H9 (cell line): ENCODE measurements at places on chromosomes 12 and 14. TPM values are rescaled to one million over a fixed set of nuclear protein-coding genes. Genes with fewer than 3 reads are reported as not detected.
A peak's percentile ranks its signal among the peaks of the same experiment; 100 is the strongest.

GRCh38 chr14:103016594-103016993 is 40.8 kb downstream of the CDC42BPB start:
- peak; percentile 14 for DNase-seq

GRCh38 chr12:48105321-48105866 is 485 bp downstream of the SENP1 start:
- DNase-seq, result no peak

GRCh38 chr14:76595266-76595665 is 166.0 kb upstream of the VASH1 start:
- no peak for DNase-seq

DNA sequence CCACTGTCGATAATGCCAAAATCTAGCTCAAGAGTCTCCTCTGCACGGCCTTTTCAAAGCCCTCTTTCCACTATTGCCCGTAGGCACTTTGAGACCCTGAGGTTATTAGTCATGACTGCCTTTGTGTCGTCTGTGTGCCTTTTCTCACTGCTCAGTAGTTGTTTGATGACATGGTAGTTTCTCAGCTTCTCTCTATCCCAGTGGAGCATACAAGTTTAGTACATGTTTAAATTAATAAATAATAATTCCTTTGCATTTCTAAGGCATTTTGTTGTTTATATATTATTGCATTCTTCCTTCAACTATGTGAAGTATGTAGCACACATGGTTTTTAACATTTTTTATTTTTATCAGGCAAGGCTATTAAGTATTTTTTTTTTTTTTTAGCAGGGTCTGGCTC is 458.1 kb downstream of the PCNX1 start:
- no peak for DNase-seq

DNA sequence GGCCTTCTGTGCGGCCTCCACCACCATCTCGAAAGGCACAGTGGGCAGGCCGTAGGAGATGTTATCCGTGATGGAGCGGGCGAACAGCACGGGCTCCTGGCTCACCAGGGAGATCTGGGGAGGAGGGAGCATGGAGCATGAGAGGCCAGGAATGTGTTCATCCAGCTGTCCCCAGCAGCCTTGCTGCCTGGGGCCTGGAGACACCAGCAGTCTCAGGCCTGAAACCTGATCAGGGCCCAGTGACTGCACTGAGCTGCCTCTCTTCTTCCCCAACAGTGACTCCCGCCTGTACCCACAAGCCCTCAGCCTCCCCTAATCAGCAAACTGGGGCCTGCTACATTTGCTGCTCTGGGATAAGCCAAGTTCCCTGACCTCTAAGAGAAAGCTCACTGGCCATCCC is 30.9 kb downstream of the ABCB9 start:
- DNase-seq, result no peak

DNA sequence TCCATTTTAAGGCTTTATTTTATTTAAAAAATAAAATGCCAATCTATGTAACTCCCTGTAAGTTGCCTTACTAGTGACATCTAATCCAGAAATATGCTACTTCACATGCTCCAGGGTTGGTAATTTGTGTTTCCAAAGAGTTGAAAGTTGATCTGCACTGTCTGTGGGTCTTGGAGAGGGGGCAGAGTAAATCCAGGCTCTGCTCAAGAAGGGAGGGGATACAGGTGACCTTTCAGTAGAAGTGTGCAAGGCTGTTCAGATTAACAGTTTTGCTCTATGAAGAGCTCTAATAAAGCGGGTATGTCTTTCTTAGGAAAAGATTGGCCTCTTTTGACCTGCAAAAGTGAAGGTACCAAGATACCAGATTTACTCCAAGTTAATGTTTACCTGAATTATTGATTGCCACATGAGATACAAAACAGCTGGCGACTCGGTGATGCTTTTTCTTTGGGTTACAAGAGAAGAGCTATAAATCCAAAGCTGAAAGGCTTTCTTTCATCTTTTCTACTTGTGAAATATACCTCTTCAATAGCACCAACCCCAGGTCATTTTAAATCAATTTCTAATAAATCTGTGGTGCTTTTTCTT is 75.6 kb upstream of the FLRT2 start:
- no peak for DNase-seq

GRCh38 chr14:44795725-44796124 is 166.0 kb downstream of the KLHL28 start:
- peak; percentile 37 for DNase-seq

- DNase-seq, result peak; percentile 77
Observed at GRCh38 chr14:100824091-100824551, 1.8 kb upstream of the MEG3 start.

DNA sequence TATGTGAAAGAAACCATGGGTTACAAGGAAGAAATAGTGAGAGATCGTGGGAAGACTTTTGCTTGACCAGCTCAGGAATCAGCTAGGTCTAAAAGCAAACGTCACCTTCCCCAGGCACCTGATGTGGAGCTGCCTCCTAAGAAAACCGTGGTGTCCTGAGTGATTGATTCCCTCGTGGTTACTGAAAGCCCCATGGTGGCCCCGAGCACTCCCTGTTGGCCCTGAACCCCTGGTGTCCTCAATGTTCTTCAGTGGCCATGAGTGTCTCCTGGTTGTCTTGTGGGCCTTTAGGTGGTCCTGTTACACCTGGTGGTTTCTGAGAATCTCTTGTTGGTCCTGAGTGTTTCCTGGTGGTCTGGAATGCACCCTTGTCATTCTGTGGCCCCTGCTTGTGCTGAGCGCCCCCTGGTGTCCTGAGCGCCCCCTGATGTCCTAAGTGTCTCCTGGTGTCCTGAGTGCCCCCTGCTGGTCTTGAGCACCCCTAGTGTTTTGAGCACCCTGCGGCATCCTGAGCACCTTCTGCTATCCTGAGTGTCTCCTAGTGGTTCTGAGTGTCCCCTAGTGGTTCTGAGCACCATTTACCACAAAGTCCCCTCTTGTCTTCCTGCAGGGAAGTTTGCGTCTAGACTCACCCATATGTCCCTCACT is 518.7 kb downstream of the TMEM121 start:
- no peak for DNase-seq

DNA sequence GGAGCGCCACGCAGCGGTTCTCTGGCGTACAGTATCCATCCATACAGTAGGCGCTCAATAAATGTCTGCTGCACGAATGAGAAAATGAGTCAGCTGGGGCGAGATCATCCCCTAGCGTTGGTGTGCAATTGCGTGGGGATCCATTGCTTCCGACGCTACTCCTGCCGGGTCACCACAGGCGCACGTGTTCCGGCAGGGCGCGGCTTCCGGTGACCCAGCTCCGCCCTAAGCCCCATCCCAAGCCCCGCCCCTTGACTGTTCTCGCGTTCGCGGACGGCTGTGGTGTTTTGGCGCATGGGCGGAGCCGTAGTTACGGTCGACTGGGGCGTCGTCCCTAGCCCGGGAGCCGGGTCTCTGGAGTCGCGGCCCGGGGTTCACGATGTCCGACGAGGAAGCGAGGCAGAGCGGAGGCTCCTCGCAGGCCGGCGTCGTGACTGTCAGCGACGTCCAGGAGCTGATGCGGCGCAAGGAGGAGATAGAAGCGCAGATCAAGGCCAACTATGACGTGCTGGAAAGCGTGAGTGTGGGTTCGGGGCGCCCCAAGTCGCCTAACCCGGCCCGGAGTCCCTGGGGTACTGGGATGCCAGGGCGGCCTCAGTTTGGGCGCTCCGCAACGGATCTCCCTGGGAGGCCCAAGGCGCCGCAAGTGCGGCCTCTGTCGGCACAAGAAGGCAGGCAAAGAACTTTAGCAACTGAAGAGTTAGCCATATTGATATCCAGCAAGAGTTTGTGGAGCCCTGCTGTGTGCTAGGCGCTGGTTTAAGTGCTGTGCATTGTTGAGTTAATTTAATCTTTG is at the start of gene PSMD9:
TSS of gene PSMD9 (plus strand) at position 313 of the 796 bp plus-strand sequence. CDS start at position 380, 67 bp downstream.
- DNase-seq, result peak; percentile 98

DNA sequence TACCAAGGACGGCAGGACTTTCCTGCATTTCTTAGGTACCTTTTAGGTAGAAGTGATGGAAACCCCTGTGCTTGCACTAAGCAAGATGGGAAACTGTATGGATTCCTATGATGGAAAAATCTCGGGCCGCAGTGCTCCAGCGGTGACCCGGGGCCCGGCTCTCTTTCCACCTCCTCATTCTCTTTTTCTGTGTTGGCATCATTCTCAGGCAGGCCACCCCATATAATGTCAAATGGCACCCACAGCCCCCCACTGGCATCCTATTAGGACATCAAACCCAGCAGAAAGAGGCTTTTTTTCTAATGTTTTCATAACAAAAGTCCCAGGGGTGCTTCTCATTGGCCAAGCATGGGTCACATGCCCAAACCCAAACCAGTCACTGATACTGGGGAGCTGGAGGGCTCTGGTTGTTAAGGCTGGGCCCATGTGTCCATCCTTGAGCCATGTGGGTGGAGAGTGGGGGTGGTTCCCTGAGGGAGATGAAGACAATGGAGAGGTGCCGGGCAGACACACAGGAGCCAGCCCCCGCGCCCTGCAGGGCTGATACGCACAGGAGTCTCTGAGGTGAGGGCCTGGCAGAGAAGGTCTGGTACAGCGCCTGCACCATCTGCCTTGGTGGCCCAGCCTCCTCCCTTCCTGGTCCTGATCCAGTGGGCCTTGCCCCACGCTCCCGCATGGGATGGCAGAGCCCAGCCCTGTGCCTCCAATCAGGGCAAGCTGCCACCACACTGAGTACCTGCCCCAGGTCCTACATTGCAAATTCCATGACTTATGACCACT is 142.1 kb downstream of the CALM1 start:
- DNase-seq, result no peak

DNA sequence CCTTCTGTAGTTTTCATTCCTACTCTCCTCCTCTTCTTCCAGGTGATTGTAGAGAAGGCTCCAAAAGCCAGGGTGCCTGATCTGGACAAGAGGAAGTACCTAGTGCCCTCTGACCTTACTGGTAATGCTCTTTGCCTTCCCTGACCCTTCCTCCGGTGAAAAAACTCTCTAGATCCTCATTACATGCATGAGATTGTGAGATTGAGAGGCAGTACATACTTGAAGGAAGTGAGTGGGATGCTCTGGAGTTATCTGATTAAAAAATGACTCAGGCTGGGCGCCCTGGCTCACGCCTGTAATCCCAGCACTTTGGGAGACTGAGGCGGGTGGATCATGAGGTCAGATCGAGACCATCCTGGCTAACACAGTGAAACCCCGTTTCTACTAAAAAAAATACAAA is 5.3 kb downstream of the GABARAPL1 start:
- DNase-seq, result no peak

- DNase-seq, result no peak
Observed at GRCh38 chr12:94219622-94220302, 71.4 kb downstream of the PLXNC1 start.

DNA sequence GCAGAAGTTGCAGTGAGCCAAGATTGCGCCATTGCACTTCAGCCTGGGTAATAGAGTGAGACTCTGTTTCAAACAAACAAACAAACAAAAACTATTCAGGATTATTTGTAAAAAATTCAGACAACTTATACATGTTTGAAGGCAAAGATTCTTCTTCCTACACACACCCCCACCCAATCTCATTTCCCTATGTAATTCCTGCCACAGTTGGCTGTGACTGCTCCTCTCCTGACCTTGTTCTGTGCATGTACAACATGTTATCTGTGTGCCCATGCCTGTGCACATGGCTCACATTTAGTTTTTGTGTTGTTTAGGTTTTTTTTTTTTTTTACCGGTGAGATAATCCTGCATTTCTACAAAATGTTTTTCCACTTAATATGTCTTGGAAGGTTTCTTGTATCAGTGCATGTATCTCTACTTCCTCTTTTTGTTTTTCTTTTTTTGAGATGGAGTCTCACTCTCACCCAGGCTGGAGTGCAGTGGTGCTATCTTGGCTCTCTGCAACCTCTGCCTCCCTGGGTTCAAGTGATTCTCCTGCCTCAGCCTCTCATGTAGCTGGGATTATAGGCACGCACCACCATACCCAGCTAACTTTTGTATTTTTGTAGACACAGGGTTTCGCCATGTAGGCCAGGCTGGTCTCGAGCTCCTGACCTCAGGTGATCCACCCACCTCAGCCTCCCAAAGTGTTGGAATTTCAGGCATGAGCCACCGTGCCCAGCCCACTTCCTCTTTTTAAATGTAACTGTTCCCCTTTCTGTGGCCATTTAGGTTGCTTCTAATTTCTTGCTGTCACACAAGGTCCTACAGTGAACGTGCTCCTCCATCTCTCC is 8.7 kb downstream of the CFAP251 start:
- DNase-seq, result no peak

DNA sequence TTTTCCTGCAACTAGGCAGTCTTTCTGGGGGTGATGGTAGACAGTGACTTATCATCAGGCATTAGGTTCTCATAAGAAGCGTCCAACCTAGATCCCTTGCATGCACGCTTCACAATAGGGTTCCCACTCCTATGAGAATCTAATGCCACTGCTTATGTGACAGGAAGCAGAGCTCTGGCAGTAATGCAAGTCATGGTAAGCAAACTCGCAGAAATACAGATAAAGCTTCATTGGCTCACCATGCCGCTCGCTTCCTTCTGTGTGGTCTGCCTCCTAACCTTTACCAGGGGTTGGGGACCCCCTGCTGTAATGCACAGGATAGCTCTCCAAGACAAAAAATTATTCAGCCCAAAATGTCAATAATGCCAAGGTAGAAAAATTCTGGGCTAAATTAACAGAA is 864.2 kb downstream of the TRHDE start:
- no peak for DNase-seq

- no peak for DNase-seq
Observed at GRCh38 chr14:104724407-104724980, 465 bp downstream of the ADSS1 start.

- DNase-seq, result no peak
Observed at GRCh38 chr12:29131539-29131938, 17.5 kb upstream of the FAR2 start.

GRCh38 chr14:52824462-52824861 is 33.1 kb upstream of the GNPNAT1 start:
- DNase-seq, result no peak

GRCh38 chr12:7015555-7016370 is 2.5 kb downstream of the LPCAT3 start:
- DNase-seq, result no peak

DNA sequence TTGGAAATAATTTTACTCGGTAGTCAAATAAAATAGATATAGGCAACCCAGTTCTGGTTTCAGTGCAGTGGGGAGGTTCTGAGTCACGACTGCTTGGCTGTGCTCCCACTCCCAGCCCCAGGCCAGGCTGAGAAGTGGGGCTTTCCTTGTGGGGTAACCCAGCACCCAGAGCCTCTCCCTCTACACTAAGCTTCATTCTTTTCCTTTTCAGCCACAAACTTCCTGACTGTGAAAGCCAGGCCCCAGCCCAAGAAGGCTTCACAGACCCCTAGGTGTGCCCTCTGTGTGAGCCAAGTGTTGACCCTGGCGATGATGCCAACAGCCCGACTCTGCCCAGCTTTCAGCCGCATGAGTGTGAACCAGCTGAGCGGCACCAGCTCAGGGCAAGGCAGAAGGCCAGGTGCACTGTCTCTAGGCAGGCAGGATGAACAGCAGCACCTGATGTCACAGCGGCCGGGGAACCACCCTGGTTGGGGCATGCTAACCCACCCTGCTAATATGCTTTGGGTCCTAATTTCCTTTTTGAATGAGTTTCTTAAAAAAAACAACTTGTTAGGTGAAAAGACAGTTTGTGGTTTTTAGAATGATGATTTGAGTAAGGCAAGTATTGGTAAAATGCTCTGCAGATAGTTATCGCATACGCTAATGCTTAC is 42.2 kb upstream of the ATP23 start:
- no peak for DNase-seq

GRCh38 chr12:42758806-42759205 is 169.3 kb upstream of the PRICKLE1 start:
- no peak for DNase-seq

Gene ITGB7
- 0.26 and 0.39 TPM in 2 replicates for total RNA-seq

Gene E2F7
- total RNA-seq, result 24.5 and 24.6 TPM in 2 replicates

Gene LRTM2
- not detected in 2 replicates for total RNA-seq

Gene BTBD6
- total RNA-seq, result 22.9 and 23.3 TPM in 2 replicates

Gene MUCL1
- total RNA-seq, result not detected in 2 replicates

Gene FBXO21
- 58.5 and 58.6 TPM in 2 replicates for total RNA-seq

Gene KRT85
- not detected in 2 replicates for total RNA-seq

Gene PLEKHG7
- not detected in 2 replicates for total RNA-seq

Gene VASH1
- total RNA-seq, result 5.8 and 6.2 TPM in 2 replicates
